ENCODE measurements at places on chromosomes 4 and X.
A peak's percentile ranks its signal among the peaks of the same experiment; 100 is the strongest.

DNA sequence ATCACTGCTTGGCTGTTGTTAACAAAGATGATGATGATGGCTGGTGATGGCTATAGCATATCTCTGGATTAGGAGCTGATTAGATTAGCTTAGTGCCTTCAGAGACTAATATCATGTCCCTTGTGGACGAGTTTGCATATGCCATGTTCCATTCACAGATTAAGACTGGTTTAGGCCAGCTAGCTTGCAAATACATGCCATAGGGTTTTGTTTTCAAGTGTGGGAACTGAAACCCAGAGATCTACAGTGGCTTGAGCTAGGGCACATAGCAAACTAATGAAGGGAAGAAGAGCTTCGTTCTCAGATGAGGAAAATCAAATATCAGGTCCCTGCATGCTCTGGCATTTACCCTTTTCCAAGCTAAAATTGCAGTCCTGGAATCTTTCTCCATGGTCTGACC lies 492.3 kb downstream of the MAGEE1 start:
- no peak for DNase-seq

DNA sequence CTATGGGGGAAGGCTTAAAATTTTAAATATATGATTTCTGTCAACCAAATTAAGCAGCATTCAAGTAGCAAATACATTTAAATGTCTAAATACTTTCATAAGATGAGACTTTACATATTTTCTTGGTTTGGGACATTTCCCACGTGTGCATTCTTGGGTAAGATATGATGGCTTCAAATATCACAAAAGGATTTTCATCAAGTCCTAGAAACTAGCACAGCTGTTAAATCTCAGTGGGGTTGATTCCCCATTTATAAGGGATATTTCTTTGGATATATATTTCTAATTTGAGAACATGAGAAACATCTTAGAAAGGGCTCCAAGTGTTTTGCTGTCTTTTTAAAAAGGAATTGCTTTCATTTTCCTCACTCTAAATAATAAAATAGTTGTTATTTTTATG lies 90.2 kb downstream of the P2RY10 start:
- DNase-seq, result no peak

- DNase-seq, result peak; percentile 52
Observed at GRCh38 chrX:109393859-109394258, 88.0 kb downstream of the GUCY2F start.

DNA sequence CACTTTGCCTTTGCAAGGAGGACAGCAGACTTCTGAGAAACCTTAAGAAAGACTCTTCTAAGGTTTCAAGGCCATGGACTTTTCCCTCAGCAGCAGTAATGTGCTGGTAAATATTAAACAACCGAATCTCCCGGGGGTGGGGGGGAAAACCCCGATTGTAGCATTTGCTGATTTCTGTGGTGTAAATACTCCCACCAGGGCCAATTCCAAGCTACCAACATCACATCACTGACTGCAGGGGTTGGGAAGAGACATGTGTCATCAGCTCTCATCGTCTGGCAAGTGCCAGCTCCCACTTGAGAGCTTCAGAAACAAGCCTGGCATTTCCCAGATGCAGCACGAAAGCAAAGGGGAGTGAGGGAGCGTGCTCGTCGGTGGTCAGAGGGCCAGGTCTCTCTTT lies 101.2 kb downstream of the BCOR start:
- DNase-seq, result no peak

All from MV-4-11 (cell line).